Stimulated activated CD8-positive, alpha-beta memory T cell treated with anti-CD3 and anti-CD28 coated beads, Interleukin-7, amount 100 ng/mL, for 24 hours (primary cell): ENCODE measurements at places on chromosomes 2 and 18.

- DNase-seq: no peak
These were observed 250.8 kb upstream of the PXDN start for GRCh38 chr2:1995081-1995480.

GRCh38 chr18:11987527-11987926 lies 6.2 kb downstream of the IMPA2 start:
- DNase-seq: no peak

- DNase-seq: no peak
These were observed 79.6 kb upstream of the PKDCC start for GRCh38 chr2:41968182-41968578.

DNA sequence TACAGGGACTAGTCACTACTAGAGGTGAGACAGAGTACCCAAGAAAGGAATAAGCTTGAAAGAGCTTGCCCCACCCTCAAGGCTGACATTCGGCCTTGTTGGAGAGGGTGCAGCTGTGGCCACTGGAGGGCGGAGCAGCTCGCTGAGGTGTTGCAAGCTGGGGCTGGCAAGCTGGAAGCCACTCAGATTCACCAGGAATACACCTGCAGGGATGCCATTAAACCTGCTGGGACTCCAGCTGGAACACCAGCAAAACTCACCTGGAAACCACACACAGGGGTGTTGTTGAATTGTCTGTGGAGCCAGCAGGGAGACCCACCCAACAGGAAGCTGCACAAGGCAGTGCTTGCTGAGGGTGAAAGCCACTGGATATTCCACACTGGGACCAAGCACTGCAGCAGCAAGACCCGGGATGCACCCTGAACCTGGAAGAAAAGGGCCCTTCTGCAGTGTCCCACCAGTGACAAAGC lies 26.1 kb downstream of the KCTD18 start:
- DNase-seq: no peak

DNA sequence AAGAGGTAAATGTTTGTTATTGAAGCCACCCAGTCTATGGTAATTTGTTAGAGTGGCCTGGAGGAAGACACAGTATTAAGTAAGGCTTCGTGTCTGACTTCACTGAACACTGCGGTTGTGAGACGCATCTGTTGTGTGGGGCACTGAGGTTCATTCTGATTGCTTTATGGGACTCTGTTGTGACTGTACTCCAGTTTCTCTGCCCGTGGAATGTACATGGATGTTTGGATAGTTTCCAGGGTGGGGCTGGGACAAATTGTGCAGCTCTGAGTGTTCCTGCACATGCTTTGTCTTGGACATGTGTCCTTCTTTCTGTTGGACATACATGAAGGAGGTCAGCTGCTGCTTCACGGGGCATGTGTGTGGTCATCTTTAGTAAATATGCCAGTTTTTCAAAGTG lies 58.6 kb downstream of the ODC1 start:
- no peak for DNase-seq

DNA sequence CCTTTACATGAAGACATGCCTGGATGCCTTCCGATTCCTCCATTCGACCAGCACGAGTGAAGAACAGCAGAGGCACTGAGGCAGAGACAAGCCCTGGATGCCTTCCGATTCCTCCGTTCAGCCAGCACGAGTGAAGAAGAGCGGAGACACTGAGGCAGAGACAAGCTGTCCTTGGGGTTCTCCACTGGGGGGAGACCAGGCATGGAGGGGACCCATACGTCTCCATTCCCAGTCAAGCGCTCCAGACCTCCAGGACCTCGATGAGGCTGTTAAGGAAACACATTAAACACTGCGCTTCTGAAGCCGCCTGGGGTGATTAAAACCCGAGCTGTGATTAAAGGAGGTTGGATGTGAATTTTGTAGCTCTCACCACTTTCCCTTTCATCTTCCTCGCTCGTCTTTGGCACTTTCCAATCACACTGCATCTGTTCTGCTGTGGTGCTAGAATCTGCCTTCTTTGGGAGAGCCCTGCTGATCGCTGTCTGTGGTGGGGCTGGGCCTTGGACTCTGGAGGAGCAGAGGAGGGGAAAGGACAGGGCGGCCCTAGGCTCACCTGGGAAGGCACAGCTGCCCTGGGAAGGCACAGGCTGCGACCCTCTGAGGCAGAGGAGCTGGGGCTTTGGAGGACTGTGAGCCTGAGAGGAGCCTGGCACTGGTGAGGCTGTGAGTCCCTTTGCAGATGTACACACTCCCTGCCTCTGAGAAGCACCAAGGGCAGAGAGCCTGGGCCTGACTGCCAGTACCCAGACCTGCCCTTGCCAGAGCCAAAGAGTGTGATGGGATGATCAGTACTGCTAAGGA lies 463.1 kb upstream of the HS6ST1 start:
- no peak for DNase-seq

DNA sequence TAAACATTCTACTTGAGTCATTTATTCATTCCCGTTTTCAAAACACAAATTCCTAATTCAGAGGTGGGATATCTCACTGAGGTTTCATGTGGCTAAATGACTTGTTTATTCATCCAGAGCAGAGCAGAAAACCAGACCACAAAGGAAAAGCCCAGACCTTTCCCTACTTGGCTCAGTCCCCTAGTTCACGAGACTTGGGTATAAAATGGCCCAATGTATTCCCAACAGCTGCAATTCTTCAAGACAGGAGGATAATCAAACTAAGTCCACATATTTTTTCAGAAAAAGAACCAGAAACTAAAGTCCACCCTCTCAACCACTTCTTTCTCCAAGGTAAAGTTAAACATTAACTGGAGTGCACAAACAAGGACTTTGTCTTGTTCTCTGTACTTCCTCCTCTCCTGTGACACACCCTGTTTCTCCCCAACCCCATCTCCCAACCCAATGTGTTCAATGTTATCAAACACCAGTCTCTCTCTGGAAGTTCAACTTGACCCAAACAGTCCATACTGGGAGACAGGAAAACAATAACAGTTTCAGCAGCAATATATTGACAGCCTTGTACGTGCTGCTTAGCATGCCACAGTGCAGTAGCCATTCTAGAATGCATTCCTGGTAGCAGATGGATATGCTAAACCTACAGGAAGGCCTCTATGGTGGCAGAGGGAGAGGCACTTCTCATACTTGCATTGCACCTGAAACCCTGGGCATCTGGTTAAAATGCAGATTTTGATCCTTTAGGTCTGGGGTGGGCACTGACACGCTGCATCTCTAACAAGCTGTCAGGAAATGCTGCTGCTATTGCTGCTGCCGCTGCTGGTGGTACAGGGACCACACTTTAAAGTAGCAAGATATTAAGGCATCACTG lies 110.7 kb downstream of the INO80D start:
- no peak for DNase-seq

- DNase-seq: no peak
These were observed 44.5 kb downstream of the METTL8 start for GRCh38 chr2:171389325-171389724.

DNA sequence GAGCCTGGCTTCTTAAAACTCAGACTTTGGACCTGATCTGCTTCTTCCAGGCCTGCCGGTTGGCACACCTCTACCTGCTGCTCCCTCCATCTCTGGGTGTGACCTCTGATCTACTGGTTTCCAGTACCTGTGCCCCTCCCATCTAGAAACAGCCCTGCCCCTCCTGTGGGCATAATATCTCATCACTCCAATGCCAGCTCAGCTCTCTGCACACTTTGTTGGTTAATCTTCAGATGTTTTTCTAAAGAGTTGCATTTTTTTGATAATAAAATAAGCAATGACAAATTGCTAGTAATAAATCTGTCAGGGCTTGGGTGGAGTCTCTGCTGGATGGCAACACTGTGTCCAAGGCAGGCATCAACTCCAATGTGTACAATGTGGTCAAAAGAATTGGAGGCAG lies 89.6 kb upstream of the PPP1CB start:
- DNase-seq: no peak

- no peak for DNase-seq
These were observed 536 bp downstream of the ELP2 start for GRCh38 chr18:36130039-36130831.

- no peak for DNase-seq
These were observed 5.8 kb upstream of the NT5DC4 start for GRCh38 chr2:112714836-112715631.

DNA sequence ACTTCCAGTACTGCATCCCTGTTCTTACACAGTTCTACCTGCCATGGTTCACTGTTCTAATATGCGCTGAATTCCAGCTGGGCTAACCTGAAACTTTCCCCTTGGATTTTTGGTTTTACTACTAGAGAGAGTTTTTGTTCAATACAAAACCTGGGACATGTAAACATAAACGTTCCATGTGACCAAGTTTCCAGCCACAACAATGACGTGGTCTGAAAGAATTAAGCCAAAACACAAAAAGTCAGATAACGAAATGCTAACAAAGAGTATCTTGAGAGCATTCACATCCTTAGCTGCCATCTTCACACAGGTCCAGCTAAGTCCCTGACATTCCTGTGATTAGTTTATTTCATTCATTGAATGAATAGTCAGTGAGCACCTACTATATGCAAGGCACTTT lies 467.0 kb upstream of the PKDCC start:
- no peak for DNase-seq

DNA sequence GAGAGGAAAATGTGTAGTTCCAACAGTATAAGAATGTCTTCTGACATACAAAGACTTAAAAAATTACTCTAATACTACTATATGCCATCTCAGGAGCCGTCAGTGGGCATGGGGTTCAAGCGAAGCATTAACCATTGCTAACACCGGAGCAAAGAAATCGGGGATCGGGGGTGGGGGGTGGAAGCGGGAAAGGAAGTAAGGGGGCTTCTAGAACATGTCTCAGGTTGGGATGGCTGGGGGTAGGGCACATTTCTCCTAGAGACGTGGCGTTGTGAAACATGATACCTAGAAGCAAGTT lies 702 bp downstream of the LMAN1 start:
- no peak for DNase-seq
